ENCODE measurements at places on chromosomes 1 and 21.

DNA sequence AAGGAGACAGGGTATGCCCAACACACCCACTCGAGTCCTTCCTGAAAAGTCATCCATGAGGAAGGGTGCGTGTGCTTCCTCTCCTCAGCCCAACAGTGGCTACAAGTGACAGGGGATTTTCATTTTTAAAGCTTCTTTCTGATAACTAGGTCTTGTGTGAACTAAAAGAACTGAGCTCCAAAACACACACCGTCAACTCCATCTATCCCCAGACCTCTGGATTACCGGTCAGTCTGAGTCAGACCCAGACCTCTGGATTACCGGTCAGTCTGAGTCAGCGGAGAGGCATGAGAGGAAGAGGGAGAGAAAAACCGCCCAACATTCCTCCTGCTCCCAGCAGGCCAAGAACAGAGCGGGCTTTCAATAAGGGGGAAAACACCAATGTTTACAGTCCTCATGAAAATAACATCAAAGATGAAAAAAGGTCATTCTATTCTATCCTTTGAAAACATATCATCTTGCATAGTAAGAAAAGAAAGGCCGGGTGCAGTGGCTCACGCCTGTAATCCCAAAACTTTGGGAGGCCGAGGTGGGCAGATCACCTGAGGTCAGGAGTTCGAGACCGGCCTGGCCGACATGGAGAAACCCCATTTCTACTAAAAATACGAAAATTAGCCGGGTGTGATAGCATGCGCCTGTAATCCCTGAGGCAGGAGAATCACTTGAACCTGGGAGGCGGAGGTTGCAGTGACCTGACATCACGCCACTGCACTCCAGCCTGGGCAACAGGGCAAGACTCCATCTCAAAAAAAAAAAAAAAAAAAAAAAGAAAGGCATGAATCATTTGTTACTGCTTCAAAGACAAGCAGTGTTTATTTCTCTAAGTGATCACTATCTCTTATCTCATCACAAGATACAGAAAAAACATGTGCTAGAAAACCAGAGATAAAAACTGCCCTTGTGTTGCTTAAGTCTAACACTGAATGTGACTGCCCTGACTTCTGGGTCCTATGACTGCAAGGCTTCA, 3.4 kb downstream of the PTTG1IP start:
- DNase-seq: no peak

- DNase-seq: no peak
Measured at GRCh38 chr1:219174460-219175211, 958 bp downstream of the LYPLAL1 start.

DNA sequence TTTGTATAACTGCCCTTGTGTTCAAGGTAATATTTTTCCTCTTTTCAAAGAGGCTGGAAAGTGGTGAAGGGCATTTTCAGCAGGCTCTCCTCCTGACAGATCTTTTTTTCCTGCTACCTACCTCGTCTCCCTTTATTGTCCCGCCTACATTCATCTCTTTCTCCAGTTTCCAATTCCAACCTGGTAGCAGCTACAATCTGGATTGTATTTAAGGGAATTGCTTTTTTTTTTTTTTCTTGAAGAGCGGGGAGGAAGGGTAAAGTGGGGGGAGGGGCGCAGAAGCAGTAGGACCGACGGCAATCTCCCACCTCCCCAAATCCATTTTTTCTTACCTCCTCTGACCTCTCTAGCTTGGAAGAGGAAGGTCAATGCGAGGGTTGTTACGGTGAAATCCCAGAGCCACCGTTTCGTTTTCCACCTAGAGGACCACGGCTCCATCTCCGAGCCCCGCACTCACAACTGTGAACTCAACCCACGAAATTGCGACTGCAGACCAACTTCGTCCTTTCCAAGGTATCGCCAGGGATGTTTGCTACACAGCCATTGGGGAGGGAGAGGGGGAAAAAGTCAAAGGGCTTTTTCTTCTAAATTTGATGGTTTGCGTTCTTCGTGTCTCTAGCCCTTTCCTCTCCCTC, 464 bp downstream of the COL11A1 start:
- no peak for DNase-seq

GRCh38 chr1:203769505-203770343, 4.7 kb downstream of the LAX1 start:
- peak; percentile 56 for DNase-seq

DNA sequence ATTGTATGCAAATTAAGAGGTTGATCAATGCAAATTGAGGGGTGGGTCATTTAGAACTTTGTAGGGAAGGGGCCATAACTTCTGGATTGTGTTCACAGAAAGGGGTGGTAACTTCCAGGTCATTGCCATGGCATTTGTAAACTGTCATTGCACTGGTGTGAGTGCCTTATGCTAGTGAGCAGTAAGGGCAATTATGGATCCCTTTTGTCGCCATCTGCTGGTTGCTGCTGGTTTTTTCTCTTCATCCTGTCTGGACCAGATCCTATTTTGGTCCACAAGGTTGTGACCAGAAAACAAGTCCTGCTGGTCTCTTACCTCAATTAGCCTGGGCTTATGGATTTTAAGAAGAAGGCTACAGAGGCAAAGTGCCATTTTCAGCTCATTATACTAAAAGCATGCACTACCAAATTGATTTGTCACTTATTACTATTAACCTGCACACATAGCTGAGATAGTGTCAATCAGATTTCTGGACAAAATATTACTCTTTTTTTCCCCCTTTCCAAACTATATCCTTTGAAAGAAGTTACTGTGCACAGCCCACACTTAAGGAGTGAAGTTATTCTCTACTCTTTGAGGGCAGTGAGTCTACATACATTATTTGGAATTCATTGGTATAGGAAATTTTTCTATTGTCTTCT, 196.2 kb downstream of the ZC3H11B start:
- peak; percentile 35 for DNase-seq

DNA sequence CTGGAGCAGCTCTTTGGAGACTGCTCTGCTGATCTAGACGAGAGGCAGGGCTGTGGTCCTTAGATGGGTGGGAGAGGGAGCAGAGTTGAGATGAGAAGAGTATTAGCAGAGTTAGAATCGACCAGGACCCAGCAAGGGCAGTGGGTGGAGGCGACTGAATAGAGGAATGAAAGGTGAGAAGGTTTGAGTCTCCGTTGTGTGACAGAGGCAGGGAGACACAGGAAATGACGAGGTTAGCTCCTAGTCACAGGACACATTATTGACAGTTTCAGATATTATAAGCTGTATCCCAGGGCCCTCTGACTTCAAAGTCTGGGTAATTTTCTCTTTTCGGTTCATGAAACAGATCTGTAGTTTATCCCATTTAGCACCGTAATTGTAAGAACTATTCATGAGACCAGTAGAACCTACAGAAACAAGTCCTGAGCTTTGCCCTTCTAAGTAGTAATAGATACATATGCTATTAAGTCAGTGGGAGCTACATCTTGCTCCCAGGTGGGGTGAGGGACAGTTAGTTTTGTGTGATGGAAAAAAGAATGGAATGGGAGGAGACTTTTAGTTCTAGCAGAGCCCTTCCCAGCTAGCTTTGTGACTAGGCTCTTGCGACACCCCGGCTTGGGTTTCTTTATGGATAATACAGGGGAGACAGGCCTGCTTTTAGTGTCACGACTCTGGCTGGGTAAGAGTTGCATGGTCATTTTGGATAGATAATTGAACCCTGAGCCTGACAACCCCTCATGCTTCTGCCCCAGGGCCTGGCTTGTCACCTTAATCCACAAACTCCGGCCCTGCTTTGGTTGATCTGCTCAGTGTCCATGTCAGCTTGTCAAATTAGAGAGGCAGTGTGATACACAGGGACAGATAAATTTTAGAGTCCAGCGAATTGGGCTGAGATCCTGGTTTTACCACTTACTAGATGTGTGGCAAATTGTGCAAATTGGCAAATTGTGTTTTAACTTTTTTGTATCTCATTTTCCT, 70.2 kb downstream of the UCK2 start:
- no peak for DNase-seq

- no peak for DNase-seq
Measured at GRCh38 chr1:220991959-220992704, 112.9 kb downstream of the HLX start.

- DNase-seq: no peak
Measured at GRCh38 chr1:230147253-230148125, 80.5 kb downstream of the GALNT2 start.

Measured in NCI-H1105 treated with DMSO at 0.1 percent for 48 hours (cell line).